ENCODE measurements at places on chromosomes 6 and 20.

GRCh38 chr6:137581019-137581707 lies 87.0 kb upstream of the OLIG3 start:
- DNase-seq, result no peak

DNA sequence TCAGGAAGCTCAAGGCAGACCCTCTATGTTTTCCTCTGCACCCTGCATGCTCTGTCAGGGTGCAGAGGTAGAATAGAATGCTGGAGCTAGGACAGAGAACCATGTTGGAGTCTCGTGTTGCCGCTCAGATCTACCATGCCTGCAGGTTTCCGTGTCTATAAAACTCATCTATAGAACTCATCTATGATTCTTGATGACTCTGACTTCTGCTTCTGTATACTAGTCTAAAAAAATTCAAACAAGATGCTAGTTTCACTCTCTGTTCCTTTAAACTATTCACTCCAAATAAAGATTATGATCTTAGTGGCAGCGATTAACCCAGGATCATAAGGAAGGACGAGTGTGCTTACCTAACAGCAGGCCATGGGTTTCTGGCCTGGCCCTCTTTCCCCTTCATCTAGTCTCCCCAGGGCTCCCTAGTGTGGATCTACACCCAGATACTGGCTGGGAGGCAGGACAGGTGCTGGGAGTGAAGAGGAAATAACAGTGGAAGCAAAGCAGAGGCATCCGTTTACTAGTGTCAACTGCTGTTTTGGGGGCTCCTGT lies 162.7 kb upstream of the SUPT3H start:
- DNase-seq, result no peak

DNA sequence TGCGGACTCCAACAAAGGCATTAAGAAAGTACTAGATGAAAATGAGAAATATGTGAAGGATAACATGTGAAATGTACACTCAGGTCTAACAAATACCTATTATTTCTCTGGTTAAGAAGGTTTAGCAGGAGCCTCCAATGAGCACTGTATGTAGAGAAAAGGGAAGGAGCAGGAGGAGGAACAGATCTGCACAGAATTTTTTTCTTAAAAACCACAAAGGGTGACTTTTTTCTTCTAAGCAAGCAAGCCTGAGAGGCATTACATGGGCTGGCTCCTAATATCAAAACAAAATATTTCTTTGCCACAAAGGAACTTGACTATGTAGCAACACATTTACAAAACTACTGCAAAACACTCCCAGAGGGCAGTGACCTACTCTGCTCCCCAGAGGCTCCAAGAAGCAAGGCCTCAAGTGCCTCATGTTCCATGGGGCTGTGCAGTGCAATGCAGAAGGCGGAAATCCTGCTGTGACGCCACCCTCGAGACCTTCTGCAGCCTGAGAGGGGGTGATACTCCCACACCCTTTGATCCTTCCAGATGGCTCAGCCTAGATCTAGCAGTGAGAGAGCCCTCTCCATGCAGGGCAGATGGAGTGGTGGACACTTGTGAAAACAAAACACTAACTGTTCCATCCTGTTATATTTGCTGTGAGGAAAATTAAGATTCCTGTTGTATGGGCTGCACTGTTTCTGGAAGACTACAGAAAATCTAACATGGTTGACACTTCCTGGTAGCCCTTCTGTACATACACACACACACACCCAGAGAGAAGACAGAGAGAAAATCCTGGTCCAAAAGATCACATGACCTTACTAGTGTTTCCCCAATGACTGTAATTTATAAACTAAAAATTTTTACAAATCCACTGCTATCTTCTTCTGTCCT lies 36.0 kb upstream of the SMIM29 start:
- DNase-seq, result no peak

GRCh38 chr6:7471171-7471570 lies 70.3 kb upstream of the DSP start:
- DNase-seq, result no peak

- no peak for DNase-seq
Measured at GRCh38 chr6:105748737-105749161, 337.4 kb upstream of the PRDM1 start.

- no peak for DNase-seq
Measured at GRCh38 chr6:34610819-34611477, 54.8 kb upstream of the SPDEF start.

GRCh38 chr6:43904311-43905123 lies 134.5 kb downstream of the VEGFA start:
- no peak for DNase-seq

- no peak for DNase-seq
Measured at GRCh38 chr6:109339906-109340678, 42.2 kb downstream of the CD164 start.

DNA sequence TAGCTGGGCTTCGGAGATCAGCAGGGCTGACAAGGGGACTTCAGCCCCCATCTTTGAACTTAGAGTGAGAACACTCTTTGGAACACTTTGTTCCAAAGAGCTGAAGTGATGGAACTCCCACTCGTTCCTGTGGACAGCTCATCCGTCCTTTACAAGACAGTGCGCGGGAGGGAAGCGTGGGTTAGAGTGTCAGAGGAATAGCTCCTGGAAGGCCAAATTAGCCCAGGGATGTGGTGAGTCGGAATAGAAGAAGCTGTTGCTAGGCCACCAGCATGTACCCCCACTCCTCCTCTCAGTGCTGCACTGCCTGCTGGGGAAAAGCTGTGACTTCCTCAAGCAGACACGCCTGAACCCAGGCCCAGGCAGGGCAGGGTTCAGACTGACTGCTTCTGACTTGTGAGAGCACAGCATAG lies 1.7 kb downstream of the SDCBP2 start:
- no peak for DNase-seq

DNA sequence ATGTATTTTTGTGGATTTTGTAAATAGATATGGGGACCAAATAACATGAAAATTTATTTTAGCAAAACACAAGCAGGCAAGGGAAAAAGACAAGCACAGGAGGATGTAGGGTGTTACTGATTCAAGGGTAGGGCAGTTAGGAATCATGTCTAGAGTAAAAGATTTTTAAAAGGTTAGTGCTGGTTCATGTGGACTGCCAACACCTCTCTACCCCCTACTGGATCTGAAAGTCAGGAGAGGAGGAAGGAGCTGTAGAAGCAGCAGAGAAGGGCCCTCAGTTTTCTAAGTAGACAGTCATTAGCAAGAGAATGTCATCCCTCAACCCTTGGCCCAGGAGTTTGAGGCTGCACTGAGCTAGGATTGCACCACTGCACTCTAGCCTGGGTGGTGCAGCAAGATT lies 95.2 kb downstream of the RREB1 start:
- no peak for DNase-seq

DNA sequence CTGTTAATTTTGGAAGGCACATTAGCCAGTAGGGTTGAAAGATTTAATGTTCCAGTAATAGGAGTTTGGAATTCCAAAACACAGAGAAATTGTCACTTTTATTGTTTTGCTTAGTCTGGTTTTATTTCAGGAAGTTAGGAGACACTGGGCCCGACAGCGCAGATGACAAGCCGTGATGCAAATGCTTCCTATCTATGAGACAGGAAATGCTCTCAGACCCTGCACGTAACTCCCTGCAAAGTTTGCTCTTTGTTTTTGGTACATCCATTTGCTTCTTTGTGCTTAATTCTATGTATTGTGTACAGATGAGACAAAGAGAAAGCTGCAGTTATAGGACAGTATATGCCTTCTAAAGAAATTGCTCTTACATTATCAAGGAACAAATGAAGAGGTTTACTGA lies 201.6 kb upstream of the SGK1 start:
- no peak for DNase-seq

GRCh38 chr20:56328861-56329260 lies 29.9 kb upstream of the FAM210B start:
- DNase-seq, result no peak

All from cortex of kidney (tissue), 1 donor.